ENCODE measurements at places on chromosomes 1 and 21. TPM values are rescaled to one million over a fixed set of nuclear protein-coding genes. Genes with fewer than 3 reads are reported as not detected.

Gene PODN
- 6.5 TPM for total RNA-seq

Gene CRABP2
- total RNA-seq, result 146 TPM

Gene KCNH1
- 7.3 TPM for total RNA-seq

- no peaks in the 10 kb centered on the region for H3K36me3 ChIP-seq
- no peak overlapping the region for H3K4me3 ChIP-seq
- no peaks in the 10 kb centered on the region for H3K4me1 ChIP-seq
- H3K27ac ChIP-seq, result no peak overlapping the region
- DNase-seq, result no peak
- H3K27me3 ChIP-seq, result peaks cover 31% of the 10 kb centered on the region
Measured at GRCh38 chr1:206075786-206076755, 23.1 kb downstream of the RHEX start.

DNA sequence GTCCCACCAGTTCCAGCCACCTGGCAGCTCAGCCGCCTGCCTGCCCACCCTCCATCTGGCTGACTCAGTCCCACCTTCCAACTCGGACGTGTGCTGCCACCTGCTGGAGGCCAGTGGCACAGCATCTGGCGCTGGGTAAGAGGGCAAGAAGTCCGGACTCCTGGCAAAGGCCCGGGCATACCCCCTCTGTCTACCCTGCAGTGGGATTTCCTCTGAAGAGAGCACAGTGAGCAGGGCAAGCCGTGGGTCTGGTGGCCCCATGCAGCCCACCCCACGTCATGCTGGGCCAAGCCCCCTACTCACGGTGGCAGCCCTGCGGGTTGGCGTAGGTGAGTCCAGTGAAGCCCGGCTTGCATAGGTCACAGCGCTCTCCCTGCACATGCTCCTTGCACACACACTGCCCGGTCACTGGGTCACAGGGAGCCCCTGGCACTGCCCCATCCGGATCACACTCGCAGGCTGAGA lies 24.5 kb downstream of the LAMB3 start:
- H3K27ac ChIP-seq, result no peak overlapping the region
- no peaks in the 10 kb centered on the region for H3K36me3 ChIP-seq
- H3K27me3 ChIP-seq, result no peaks in the 10 kb centered on the region
- no peak overlapping the region for H3K4me3 ChIP-seq
- H3K4me1 ChIP-seq, result peaks cover 15% of the 10 kb centered on the region

- no peaks in the 10 kb centered on the region for H3K27me3 ChIP-seq
- no peak overlapping the region for H3K27ac ChIP-seq
- no peak overlapping the region for H3K4me3 ChIP-seq
- DNase-seq, result no peak
- H3K4me1 ChIP-seq, result no peaks in the 10 kb centered on the region
- H3K36me3 ChIP-seq, result no peaks in the 10 kb centered on the region
Measured at GRCh38 chr1:246518456-246519205, 11.6 kb upstream of the SMYD3 start.

Gene LORICRIN
- not detected for total RNA-seq

Measured in osteocyte (in vitro differentiated cells).